NCI-H187 (cell line): ENCODE measurements at places on chromosomes 11 and 22.

DNA sequence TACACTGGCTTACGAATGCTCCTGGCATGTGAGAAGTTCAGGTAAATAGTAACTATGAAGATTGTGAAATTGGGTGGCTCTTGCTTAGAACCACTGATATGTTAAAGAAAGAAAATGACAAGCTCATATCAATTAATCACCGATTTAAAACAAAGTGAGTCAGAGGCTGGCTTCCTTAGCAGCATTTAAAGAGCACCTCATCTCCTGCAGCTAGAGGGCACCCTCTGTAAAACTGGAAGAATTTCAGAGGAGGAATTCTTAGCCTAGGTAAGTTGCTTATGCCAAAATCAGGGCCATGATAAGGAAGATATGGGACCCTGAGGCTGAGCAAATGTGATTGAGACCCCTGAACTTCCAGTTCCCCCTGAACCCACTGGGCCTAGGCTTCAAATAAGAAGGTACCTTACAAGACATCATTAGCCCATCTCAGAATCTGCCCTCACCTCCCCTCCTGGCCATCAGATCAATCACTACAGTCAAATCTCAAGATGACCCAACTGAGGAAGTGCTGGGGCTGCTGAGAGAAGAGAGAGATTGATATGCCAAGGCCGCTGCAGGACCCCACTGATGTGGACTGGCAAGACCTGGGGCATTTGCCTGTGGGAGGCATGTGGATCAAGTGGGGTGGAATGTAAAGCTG is 8.6 kb upstream of the CD3E start:
- no peak for DNase-seq

DNA sequence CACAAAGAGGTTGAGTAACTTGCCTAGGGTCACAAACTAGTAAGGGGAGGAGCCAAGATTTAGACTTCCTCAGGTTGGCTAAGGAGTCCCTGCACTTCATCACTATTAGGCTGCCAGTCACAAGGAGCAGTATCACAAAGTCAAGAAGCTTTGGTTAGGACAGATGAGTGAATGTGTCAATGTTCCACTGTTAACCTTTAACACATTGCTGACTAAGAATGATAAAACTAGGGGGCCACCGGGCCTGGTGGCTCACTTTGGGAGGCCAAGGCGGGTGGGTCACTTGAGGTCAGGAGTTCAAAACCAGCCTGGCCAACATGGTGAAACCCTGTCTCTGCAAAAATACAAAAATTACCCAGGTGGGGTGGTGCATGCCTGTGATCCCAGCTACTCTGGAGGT is 32.0 kb downstream of the TMEM123 start:
- no peak for DNase-seq

DNA sequence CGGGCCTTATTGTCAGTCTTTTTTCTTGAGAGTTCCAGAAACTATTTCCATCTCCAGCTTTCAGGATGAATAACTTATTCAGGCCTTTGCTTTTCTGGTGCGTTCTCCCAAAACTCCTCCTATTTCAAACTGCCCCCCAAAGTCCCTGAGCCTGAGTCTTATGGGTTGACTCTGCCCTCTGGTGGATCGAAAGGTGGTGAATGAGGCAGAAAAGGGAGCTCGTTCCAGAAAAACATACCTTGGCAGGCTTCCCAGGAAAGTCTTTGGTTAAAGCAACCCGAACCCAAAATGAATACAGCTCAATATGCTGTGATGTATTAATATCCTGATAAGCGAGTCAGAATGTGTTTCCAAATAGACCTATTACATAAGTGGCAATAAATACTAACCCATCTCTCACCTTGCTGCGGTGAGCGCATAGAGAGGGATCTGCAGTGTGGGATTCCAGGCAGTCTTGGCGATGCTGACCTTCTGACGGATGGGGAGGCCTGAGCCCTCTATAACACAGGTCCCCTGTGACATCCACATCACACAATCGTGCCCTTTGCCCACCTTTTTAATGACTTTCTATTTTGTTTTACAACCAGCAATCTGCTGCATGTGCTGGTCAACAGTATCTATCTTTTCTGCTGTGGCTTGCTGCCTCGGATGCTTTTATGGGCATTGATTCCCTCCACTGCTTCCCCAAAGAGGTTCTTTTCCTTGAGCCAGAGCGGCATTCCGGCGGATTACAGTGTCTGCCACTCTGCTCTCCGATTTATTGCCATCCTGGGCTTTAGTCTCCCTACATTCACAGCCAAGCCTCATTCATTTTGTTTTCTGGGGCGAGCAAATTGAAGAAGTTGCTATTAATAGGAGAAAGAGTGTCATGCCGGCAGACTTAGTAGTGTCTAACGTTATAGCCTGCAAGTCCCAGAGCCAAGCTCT is 756.8 kb downstream of the NTM start:
- no peak for DNase-seq

GRCh38 chr11:18699269-18699596 is 654 bp downstream of the TMEM86A start:
- no peak for DNase-seq

DNA sequence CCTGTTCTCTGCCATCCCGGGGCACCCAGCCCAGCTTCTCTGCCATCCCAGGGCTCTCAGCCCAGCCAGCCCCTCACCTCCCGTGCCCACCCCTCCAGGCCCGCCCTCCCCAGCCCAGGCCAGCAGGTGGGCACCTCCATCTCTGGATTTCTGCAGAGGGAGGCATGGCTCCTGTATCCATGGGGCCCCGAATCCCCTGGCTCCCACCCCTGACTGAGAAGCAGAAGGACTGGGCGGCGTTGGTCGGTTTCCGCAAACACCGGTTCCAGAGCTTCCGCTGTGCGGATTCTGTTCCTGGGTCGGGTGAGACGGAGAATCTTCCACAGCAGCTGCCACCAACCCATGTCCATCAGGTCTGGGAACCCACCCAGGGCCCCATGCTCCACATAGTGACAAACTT is 240.3 kb downstream of the BRD1 start:
- no peak for DNase-seq
